Renal cortical epithelial cell (primary cell): ENCODE measurements at places on chromosomes 1 and 21.

GRCh38 chr1:40386796-40387195, 13.3 kb downstream of the SMAP2 start:
- DNase-seq = no peak

DNA sequence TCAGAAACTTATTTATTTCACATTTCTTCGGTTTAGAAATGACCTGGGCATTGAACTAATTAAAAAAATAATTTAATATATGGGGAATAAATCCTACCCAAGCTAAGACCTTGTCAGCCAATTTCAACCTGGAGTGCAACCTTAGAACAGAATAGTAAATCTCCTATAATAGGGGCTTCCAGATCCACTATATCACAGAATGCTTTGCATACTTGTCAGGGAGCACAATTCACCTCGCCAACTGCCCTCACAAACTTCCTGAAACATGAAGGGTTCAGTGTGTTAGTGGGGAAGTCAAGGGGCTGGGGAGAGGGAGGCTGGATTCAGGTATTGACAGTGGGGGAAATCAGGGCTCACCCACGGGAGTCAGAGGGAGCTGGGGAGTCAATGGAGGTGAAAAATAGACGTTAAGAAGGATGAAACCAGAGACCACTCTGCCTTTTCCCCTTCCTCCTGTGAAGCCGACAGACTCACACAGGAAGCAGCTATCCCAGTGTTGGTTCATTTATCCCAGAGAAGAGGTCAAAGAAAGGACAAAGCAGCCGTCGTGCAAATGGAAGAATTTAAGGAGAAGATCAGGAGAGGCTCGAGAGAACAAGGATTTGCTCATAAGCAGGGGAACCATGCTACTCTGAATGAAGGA, 453.3 kb downstream of the NUF2 start:
- DNase-seq = no peak

DNA sequence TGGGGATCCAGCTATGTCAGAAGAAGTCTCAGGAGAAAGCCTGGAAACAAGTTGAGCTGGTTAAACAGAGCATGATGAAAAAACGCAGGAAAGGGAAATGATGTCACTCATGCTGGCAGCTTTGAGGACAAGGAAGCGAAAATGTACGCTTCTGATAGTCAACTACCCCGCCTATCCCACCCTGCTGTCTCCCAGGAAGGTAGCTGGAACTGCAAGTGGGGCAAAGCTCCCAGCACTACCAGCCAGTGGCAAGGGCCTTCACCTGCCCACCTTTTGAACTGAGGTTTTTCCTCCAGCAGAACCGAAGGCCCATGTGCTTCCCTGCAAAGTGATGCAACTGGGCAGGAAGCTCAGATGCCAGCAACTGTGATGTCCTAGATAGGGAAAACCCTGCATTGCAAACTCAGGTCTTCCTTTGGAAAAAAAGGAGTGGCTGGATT, 6.3 kb upstream of the IL20 start:
- DNase-seq = no peak

DNA sequence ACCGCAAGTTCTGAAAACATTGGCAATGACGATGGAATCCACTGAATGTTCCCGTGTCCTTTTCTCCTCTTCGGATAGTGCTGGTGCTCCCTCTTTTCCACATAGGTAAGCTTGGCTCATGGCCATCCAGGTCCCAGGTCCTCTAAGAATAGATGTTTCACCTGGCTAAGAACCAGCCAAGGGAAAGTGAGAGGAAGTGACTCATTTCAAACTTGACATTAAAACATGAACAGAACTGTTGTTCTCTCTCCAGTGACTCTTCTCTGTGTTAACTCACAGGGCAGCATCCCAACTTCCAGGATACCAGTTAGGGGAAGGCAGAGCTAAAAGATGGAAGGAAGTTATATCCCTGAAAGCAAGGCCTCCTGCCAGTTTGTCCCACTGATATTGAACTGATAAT, 493.8 kb upstream of the CHRM3 start:
- peak; percentile 76 for DNase-seq

GRCh38 chr1:222107975-222108374, 366.1 kb upstream of the DUSP10 start:
- DNase-seq = no peak

DNA sequence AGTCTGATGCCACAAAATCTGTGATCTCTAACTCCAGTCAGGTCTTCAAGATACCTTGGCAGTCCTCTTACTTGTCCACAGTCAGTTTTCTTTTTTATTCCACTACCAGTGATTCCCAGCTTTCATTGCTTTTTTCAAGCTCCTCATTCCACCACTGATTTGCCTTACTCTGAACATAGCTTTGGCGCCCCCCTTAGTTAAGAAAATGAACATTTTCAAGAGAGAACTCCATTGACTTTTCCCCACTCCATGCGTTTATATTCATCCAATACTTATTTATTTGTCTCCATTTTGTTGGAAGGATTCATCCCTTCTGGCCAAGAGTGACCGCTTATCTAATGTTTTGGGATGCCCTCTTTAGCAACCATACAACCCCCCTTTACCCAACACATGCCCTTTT, 33.9 kb upstream of the IPO9 start:
- peak; percentile 22 for DNase-seq

DNA sequence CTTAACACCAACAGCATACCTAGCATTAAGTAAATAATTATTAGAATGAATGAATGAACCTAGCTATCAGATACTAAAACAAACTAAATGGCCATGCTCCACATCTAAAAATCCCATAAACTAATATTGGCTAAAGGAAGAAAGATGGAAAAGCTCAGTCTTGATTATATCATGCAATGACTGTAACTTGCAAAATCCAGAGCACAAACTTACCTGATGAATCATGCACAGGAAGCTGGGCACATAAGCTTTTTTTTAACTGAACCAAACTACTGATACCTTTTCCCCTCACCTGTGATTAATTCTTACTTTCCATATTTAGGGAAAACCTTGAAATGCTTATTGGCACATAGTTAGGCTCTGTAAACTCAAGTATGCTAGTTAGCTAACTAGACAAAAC, 70.2 kb downstream of the KIF14 start:
- peak; percentile 67 for DNase-seq

- no peak for DNase-seq
These were observed 20.2 kb downstream of the RIPK4 start for GRCh38 chr21:41746744-41747006.

DNA sequence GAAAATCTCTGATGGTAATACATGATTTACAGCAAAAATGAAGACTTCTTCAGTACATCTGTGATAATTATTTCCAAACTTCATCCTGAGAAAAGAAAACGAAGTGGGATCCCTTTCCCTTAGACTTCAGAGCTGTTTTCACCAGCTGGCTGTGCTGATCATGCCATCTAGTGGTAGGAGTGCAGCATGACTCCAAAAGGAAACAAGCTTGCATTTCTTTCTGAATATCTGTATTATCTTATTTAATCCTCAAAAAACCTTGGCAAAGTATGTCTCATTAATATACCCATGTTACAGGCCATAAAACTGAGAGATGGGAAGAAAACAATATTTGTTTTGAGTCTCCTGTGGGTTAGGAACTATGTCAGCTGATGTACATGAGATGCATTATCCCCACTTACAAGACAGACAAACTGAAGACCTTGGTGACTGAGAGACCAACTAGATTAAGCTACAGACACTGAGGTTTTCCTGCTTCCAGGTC, 9.8 kb upstream of the GJA8 start:
- peak; percentile 61 for DNase-seq

DNA sequence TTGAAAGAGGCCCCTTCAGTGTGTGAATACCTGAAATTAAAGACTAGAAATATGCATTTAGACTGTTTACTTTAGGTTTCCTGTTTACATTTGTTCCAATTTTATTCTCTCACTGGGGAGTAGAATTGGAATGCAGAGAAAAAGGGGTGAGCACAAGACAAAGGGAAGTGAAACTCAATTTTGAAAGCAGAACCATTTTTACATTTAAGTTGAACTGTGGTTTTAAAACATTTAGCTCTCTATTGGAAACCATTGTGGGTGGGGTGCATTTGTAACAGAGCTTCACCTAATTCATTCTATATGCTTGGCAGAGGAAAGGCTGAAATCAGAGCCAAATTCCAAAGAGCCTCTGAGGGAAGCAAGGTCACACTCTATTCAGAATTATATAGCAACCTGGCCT, 235.3 kb upstream of the C1orf105 start:
- no peak for DNase-seq

DNA sequence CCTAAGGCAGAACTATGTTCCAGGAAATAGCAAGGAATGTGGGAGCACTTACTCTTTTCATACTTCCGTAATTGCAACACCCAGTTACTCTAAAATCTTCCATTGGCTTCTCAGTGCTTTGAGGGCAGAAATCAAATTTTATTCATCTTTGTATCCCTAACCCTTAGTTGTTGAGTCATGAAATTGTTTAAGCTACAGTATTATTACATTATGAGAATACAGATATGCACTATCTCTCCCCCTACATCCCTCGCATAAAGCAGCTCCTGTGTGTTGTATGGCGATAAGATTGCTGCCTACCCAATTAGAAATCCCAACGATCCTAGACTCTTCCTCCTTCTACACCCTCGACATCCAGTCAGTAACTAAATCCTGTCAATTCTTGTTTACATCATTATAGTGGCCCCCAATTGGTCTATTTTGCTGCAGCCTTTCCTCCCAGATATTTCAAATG, 2.6 kb downstream of the AIDA start:
- no peak for DNase-seq

- no peak for DNase-seq
These were observed 13.0 kb upstream of the MAP3K7CL start for GRCh38 chr21:29117372-29117955.

DNA sequence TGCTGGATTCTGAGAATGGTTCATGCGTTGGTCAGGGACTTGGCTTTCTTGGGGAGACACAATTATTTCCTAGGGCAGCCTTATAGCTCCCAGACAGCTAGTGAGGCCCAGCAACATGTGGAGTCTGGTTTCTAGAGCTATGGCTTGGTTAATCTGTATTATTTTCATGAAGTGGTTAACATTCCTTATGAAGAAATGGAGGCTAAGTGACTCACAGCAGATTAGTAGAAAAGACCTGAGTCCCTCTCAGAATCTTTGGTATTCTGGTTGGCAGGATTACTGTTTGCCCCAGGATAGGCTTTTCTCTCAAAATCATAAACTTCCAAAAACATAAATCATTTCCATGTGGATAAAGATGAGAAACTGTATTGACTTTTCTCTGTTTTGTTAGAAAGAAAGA, 42.3 kb downstream of the DUSP10 start:
- DNase-seq = peak; percentile 79

DNA sequence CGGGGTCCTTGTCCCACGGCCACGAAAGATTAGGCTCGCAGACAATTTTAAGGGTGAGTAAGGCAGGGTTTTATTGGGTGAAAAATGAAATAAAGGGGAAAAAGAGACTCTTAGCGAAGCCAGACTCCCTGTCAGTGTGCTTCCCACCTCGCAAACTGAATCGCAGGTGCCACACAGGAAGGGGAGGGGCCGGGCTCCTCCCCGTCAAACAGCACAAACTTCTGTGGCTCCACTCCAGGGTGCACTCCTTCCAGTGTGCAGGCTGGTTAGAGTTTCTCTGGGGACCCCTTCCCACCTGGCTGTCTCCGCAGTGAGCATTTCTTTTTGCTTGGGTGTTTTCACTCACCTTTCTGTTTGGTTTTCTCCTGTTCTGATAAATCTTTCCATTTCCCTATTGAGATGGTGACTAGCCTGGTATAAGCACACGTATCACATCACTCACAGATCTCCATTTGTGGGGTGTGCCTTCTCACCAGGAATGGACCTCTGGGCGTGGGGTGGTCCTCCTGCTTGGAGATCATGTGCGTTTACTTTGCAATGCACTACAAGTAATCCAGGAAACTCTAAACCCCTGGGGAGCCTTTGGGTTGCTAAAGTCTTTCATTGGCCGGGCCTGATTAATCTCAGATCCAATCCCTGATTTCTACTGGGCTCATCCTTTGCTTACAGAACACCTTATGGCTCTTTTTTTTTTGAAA, 37.6 kb upstream of the GALNT2 start:
- DNase-seq = no peak

GRCh38 chr1:204254031-204254661, 40.4 kb upstream of the GOLT1A start:
- peak; percentile 91 for DNase-seq

DNA sequence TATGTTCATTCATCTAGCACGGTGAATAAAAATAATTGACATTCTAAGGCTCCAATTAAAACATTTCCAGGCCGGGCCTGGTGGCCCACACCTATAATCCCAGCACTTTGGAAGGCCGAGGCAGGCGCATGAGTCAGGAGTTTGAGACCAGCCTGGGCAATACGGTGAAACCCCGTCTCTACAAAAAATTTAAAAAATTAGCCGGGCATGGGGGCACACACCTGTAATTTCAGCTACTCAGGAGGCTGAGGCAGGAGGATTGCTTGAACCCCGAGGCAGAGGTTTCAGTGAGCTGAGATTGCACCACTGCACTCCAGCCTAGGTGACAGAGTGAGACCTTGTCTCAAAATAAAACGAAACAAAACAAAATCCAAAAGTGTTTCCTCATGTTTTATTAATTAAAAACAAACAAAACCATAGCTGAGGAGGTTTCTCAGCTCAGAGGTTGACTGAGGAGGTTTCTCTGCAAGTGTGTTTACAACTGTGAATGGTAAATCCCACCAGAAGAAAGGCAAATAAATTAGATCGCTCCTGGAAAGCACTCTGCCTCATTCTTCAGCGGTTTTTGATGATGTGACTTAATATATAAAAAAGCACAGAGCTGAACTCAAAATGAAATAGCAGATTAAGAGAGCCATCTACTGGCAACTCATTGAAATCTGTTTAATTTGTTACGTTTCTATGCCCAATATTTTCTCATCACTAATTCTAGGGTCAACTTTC, 37.7 kb upstream of the ATG4C start:
- peak; percentile 72 for DNase-seq

DNA sequence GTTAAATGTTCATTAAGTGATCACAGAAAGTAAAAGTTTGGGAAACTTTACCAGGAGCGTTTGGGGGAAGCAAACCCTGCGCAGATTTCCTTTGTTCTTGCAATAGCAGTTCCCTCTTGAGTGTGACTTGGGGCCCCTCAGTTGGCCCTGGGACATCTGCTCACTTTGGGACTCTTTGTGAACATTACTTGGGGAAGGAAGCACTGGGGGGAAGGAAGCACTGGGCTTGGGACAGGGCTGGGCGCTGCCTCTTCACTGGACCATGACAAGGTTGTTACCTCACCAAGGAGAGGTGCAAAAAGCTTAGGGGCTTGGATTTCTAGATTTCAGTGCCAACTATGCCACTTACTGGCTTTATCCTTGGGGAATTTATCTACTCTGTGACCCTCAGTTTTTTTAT, 63.5 kb downstream of the ETS2 start:
- DNase-seq = peak; percentile 44

DNA sequence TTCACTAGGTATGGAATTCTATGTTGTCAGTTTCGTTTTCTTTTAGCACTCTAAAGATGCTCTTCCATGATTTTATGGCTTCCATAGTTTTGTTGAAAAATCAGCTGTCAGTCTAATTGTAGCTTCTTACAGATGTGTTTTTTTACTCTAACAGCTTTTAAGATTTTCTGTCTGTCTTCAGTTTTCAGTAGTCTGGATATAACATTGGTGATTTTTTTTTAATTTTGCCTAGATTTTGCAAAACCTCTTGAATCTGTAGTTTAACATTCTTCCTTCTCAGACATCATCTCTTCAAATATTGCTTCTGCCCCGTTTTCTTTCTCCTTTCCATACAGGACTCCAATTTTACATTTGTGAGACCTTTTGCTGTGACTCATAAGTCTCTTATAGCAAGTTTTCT, 17.9 kb upstream of the DYRK1A start:
- DNase-seq = peak; percentile 9
